Endothelial cell of umbilical vein (primary cell): ENCODE measurements at places on chromosomes 1 and 21. TPM values are rescaled to one million over a fixed set of nuclear protein-coding genes. Genes with fewer than 3 reads are reported as not detected.

- DNase-seq, result peak; percentile 62
Observed at GRCh38 chr1:228236744-228237143, 28.9 kb downstream of the OBSCN start.

DNA sequence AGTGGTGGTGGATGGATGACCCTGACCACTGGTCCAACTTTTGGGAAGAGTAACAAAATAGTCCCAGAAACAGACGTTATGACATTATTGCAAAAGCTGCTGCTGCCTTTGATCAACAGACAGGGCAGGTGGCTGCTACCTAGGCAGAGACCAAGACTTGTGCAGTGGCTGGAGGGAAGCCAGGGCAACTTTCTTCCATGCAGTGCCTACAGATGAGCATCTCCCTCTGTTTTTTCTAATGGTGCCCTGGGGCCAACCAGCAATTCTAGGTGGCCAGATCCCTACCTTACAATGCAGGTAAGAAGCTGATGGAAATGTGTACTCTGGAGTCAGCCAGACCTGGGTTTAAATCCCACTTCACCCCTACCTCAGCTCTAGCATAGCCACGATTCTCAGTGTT lies 283.1 kb upstream of the POU3F1 start:
- no peak for DNase-seq

DNA sequence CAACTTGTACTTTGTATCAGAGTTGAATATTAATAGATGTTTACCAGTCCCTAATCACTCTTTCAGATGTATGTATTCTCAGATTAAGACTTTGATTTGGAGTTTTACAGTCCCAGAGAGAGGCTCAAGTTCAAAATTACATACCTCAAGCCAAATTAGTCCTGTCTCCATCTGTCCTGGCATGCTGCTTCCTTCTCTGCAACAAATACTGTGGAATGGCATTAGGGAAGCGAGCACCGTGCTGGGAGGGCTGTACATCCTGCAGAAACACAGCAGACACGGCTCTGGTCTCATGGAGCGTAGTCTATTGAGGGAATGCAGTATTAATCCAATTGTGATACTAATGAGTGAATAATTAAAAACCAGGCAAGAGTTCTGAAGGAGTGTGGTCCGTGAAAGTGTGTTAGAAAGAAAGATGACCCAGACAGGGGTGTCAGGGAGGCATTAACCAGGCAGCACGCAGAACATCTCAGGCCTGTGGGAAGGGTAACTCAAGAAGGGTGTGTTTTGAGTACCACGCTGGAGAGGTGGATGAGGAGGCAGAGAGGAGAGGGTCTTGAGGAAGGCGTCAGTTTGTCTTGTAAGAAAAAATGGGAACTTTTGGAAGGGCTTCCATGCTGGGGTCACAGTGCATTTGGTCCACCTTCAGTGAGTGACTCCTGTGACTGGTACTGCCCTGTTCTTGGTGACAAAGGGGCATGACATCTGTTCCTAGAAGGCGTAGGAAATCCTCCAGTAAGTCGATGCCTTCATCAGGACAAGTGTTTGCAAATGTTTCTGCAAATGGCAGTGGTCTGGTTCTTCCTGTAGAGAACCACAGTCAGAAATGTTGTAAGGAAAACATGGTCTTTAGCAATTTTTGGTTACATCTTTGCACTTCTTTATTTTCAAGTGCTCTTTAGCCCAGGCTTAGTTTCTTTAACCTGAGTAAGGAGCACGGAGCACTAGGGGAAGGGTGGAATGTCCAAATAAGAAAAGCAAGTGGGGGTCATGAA lies 1.6 kb downstream of the RAB4A start:
- no peak for DNase-seq

GRCh38 chr1:61424382-61424781 lies 300.6 kb downstream of the TM2D1 start:
- no peak for DNase-seq

DNA sequence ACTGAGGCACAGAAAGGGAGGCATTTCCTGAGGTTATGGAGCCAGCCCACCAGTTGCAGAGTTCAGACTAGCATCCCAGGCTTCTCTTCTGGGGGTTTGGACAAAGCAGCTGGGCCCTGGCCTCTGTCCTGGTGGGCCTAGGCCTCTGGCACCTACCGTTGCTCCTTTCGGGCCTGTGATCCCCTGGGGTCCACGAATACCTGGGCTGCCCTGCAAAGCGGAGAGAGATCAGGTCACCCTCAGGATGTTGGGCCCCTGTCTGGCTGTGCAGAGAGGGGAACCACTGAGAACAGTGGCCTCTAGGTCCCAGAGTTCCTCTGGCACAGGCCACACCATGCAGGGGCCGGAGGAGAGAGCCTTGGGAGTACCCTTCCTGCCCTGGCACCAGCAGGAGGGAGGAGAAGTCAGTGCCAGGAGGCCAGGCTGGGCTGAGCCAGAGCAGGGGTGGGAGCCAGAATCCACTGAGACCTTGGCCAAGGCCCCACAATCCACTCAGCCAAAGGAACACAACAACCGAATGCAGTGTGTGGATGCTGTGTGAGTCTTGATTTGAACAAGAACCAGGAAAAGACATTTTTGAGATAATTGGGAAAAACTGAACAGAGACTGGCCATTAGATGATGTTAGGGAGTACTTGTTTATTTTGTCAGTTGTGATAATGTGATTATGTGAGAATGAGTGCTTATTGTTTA lies 8.9 kb downstream of the COL9A2 start:
- DNase-seq, result no peak

DNA sequence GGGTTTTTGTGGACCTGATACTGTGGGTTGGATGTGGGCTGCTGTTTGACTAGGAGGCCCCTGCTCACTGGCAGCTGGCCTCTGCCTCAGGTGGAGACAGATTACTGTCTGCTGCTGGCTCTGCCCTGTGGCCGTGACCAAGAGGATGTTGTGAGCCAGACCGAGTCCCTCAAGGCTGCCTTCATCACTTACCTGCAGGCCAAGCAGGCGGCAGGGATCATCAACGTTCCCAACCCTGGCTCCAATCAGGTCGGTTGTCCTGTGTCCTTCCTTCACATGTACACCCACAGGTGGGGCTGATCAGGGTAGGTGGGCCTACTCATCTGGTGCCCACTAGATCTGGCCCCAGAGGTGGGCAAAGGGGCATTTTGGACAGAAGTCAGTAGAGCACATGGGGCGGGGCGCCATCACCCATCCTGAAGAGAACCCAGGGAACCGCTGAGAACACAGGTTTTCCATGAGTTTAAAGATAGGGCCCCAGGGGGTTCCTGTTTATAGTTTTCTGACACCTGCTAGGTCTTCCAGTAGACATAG lies 37.2 kb downstream of the ZBTB17 start:
- DNase-seq, result no peak

DNA sequence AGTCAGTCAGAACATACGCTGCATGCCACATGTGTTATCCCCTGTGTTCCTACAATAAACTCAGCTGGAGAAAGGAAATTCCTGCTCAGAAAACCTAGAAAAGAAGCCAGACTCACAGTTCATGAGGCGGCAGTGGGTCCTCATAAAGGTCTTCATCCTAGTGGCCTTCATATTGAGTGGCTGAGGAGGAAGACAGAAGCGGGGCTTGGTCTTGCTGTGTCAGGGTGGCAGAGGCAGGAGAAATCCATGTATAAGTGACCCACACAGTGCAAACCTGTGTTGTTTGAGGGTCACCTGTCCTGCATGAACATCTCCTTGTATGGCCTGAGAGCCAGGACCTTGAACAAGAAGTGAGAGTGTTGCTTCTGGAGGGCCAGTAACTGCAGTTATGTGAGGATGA lies 4.0 kb upstream of the WNT3A start:
- DNase-seq, result no peak

GRCh38 chr1:43207229-43207853 lies 35.2 kb downstream of the CFAP57 start:
- DNase-seq, result peak; percentile 92

GRCh38 chr1:119012383-119012782 lies 24.2 kb upstream of the TBX15 start:
- no peak for DNase-seq

GRCh38 chr1:200355801-200356200 lies 54.0 kb downstream of the ZNF281 start:
- DNase-seq, result no peak

GRCh38 chr1:114956570-114956969 lies 73.1 kb upstream of the TSHB start:
- peak; percentile 14 for DNase-seq

DNA sequence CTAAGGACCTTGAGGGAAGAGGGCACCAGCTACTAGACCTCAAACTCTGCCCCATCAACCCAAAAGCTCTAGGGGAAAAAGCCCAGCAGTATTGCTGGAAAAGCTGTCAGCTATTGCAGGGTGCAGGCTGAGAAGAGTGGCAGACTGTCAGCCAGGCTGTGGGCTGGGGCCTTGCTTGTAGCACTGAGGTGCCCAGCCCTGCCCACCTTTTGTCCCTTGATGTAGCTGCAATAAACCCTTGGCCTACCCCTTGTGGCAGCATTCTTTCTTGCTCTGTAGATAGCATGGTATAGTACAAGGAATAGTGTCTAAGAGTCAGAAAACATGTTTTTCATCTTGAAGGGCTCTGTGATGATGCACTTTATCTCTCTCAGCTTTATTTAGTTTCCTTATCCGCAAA lies 39.4 kb downstream of the CDC14A start:
- DNase-seq, result no peak

- no peak for DNase-seq
Observed at GRCh38 chr1:7912743-7913557, 27.7 kb downstream of the TNFRSF9 start.

GRCh38 chr1:88802950-88803349 lies 88.4 kb downstream of the GTF2B start:
- peak; percentile 44 for DNase-seq

- DNase-seq, result no peak
Observed at GRCh38 chr1:43622471-43622870, 27.5 kb upstream of the KDM4A start.

- peak; percentile 44 for DNase-seq
Observed at GRCh38 chr1:85462931-85463649, 1.9 kb downstream of the DDAH1 start.

The LCE1D gene
- not detected in 2 replicates for total RNA-seq

The EXTL1 gene
- not detected in 2 replicates for total RNA-seq

The IFFO2 gene
- 31.1 and 35.1 TPM in 2 replicates for total RNA-seq
